ENCODE measurements at places on chromosomes 6 and 20.

DNA sequence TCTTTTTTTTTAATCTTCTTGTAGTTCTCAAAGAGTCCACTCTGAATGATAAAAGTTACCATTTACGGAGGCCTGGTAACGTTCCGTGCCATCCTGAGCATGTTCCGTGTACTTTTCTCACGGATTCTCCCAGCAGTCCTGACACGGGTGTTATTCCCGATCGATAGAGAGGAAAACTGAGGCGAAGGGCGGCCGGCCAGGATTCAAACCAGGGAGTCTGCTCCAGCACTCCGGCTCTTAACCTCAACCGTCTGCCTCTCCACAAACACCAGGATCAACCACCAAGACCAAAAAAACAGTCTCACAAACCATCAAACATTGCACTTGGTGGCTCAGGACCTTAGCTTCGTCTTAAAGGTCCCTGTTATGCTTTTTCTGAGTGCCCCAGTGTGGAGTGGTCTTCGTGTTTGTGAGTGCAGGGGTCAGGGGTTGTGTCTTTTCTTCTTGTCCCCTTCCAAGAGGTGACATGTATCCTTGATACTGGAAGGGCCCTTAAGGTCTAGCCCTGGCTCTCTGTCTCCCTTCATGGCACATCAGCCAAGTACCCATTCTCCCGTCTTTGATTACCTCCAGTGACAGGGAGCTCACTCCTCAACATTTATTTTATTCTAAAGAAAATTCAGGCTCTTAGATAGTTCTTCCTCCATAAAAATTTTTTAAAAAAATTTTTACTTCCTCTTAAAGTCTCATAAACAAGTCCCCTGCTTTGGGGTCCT, 35.1 kb downstream of the SRC start:
- DNase-seq = no peak

- no peak for DNase-seq
These were observed 77.1 kb downstream of the WASF1 start for GRCh38 chr6:110102411-110102810.

DNA sequence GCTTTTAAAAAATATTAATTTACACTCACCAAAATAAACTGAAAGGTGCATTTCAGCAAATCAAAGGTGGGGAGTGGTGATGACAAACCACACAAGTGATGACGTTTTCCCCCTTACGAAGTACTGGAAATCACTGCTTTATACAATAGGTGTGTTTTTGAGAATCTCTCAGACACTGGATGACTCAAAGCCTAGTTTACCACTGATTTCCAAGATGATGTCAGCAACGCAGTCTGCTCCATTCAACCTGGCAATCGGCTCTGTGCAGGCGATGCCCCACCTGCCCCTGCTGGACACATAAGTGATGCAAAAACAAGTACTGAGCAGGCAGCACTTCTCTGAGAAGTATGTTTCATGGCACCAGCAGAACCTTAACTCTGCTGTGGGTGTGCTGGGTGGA, 114.4 kb downstream of the SOD2 start:
- DNase-seq = no peak

DNA sequence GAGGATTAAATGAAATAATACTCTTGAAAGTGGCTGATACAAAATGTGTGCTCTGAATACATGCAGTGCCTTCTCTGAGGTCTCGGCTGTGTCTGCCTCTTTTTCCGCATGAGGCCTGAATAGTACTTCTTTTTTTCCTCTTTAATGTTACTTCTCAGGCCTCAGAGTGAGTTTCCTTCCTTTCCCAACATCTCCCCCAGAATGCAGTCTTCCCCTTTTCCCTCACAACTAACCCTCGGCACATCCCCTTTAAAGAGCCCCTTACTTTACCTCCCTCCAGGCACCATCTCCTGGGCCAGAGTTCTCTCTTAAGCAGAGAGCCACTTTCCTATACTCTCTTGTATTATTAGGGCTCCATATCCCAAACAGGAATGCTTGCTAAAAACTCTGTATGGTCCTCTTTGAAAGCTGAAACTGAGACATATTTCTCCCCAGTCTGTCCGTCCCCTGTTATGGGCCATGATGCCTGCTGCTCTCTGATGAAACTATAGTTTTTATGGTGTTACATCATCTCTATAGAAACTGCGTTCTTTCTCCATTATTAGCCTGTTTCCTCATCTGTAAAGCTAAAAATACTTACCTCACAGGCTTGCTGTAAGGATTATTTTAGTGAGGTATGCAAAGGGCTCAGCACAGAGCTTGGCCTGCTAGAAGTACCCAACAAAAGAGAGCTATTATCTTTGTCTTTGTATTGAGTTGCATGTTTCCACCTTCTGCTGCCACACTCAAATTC, 2.3 kb downstream of the PLAGL2 start:
- DNase-seq = no peak

GRCh38 chr6:219641-220198, 72.6 kb upstream of the DUSP22 start:
- DNase-seq = no peak

DNA sequence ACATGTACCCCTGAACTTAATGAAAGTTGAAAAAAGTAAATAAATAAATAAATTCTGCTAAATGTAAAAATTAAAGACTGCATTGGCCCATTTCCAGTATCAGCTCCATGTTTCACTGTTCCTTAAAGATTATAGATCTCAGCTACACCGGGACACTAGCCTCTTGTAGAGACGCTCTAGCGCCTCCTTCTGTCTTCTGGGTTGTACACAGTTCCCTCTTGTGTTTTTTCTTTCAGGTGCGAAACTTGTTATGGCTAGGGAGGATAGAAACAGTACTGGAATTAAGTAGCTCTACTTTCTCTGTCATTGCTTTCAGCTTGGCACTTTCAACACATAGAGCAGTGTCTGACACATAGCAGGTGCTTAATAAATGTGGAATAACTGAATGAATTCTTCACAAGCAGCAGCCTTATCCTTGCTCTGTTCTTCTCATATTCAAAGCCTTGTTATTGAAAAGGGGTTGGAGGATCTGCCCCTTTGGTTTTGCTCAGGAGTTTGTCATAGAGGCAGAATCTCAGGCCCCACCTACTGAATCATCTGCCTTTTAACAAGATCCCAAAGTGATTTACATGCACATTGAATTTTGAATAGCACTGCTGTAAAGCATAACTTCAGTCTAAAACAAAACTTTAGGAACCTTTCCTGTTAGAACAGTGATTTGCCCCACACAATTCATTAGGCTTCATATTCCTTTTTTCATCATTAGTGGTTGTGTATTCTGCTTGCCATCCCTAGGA, 92.3 kb downstream of the FIG4 start:
- DNase-seq = no peak

GRCh38 chr6:25156123-25156522, 123.1 kb upstream of the CARMIL1 start:
- no peak for DNase-seq

- no peak for DNase-seq
These were observed 116.0 kb upstream of the SUPT3H start for GRCh38 chr6:45493761-45494160.

DNA sequence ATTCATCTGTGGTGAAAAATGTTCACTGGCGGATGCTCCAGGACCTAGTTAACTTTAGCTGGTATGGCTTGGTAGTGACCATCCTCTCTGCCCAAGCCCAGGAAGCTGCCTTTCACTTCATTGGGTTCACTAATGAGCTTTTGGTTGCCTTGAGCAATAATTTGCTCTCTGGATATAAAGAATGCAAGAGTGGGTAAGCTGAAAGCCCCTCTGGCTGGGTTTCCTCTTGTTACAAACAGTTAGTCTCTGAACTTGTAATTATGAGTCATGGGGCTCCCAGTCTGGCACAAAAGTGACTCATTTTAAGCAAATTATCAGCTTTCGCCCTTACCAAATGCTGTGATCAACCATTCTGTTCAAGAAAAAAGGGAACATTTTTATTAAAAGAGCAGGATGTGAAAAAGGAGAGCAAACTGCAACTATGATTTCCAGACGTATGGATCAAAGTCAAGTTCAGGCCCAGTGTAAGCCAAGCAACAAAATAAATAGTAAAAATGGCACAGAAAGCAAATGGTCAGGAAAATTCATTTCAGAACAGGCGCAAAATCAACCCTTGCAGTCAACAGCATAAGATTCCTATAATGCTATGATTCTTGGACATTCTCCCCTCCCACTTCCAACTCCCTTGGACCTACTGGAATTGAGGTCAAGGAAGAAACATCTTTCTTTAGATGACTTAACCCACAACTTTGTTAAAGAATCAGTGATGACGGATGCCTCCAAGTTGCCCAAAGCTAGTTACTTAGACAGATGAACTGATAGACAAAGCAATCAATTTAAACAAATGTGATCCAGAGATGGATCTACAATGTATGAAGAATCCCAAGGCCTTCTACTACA, 130.0 kb upstream of the KCNK16 start:
- no peak for DNase-seq

GRCh38 chr6:108921547-108922361, 73.5 kb downstream of the ARMC2 start:
- no peak for DNase-seq

DNA sequence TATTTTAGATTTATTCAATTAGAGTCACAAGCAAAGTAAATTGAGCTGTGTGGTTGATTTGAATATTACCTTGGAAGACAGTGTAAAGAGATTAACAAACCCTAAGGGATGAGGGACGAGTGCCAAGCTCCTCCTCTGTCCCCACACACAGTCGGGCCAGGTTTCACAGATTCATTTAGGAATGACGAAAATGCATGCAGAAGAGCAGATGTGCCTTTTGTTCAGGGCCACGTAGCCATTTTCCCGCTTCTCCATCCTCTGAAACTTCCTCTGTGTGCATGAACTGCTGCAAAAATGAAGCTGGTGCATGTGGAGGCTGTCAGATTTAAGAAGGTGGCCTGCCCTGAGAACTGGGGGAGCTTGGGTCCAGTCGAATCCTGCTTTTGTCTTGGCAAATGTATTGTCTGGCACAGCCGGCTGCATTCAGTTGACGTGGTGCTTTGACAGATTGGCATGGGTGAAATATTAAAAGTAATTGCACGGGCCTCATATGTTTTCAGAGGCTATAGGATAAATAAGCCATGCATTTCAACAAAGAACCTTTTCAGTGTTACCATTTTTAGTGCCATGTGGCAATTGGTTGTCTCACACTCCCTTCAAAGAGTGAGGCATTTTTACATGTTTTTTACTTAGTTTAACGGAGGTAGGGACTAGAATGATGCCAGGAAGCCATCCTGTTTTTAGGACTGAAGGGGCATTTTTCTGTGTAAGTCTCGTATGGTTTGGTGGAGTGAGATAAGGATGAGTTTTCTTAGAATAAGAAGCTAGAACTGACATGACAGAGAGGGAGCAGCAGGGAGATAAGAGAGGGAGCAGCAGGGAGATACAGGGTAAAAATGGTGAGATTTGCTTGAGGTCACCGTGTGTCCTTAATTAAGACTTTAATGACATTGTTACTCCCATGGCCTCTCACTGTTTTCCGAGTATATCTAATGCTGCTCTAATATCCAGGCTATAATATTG, 361.1 kb downstream of the NRN1 start:
- DNase-seq = no peak

DNA sequence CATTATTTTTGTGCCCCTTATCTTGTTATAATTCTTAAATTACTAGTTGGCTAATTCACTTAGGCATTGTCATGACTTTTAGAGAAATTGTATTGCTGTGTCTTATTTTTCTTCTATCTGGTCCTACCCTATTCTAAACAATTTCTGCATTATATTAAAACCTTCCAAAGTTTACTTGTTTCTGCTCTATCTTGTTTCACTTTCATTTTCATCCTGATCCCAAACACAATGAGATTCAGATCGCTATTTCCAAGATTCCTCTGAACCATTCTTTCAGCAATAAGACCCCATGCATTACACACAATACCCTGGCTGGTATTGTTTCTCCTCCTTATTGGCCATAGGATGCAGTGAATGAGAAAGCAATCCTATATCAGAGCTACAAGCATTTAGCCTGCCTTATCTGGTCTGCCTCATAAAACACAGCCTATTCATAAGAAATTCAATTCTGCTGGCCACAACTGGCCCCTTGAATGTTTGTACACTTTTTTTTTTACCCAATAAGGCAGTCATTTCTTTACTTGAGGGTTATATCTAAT, 69.9 kb upstream of the POU3F2 start:
- no peak for DNase-seq

GRCh38 chr6:121333196-121333595, 1.1 kb downstream of the TBC1D32 start:
- no peak for DNase-seq

- no peak for DNase-seq
These were observed 205.6 kb downstream of the SYNDIG1 start for GRCh38 chr20:24674921-24675605.

- no peak for DNase-seq
These were observed 698.1 kb downstream of the DHX35 start for GRCh38 chr20:39660226-39660625.

- peak; percentile 23 for DNase-seq
These were observed 801 bp downstream of the FBXL4 start for GRCh38 chr6:98946879-98947410.

DNA sequence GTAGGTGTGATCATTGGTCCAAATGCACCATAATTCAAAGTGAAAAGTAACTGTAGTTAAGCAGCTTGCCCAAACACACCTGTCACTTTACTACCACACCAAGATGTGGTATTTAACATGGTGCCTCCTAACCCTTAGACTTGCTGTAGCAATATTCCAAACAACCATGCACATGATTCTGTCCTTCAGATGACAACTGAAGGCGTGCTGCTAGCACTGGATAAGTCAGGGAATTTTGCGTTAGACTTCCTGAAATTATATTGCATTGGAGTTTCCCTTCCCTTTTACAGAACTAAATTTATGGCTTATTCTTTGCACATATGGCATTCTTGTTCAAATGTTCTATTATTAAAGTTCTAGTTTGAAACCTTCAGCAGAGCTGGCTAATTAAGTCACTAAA, 106.2 kb downstream of the ARHGAP18 start:
- DNase-seq = no peak

DNA sequence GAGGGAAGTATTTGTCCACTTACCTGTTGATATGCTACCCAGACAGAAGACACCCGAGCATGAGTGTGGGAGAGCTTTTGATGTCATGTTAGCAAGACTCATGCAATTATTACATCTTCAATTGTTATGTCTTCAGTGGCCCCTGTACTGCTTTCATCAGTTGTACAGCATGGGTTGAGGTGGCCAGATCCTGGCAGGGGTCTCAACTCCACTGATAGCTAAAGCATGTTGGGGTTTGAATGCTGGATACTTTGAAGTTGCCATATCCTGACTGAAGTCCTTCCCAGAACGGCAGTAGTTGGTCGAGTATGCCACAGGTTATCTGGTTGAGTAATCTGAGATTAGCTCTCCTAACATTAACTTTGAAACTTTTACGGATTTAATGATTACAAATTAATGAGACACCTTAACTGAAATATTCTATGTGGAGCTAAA, 46.7 kb downstream of the LRRN4 start:
- no peak for DNase-seq

DNA sequence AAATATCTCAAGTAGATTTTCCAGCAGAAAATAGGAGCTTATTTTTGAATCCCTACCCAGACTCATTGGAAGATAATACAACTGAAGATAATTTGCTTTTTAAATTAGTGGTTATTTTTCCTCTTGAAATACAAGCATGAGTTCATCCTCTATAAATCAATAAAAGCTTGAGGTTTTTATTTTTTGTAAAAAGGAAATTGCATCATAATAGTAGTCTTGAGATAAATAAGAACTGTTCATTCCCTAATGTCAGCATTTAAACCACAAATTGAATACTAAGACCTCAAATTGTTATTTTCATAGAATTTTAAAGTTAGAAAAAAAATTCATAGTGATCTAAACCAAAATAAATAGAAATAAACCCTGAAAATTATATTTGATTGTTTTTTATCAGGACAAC, 719.1 kb downstream of the CD109 start:
- no peak for DNase-seq

All from stimulated activated CD4-positive, alpha-beta T cell treated with anti-CD3 and anti-CD28 coated beads, Interleukin-12 subunit alpha, Interleukin-12 subunit beta, amount 100 ng/mL, for 4 hours (primary cell).